ENCODE measurements at places on chromosomes 7 and 10. TPM values are rescaled to one million over a fixed set of nuclear protein-coding genes. Genes with fewer than 3 reads are reported as not detected.

DNA sequence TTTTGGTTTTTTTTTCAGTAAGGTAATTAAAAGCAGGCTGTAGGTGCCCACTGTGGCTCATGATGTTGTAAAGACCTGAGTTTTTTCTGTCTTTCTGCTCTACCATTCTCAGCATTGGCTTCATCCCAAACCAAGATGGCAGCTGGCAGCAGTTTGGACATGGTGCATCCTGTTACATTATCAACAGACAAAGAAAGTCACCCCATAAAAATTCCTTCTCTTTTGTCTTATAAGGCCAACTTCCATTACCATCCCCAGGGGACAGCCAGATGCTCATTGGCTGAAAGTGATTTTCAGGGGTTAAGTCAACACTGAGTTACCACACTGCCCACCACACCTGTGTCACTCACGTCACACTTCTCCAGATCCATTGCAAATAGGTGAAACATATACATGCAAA lies 558.4 kb downstream of the SDK1 start:
- DNase-seq: no peak

GRCh38 chr10:69874449-69874848 lies 72.7 kb downstream of the COL13A1 start:
- DNase-seq: no peak

RARRES2 gene
- total RNA-seq: 4.9 TPM

GIMAP2 gene
- 1.9 TPM for total RNA-seq

DYNC1I1 gene
- total RNA-seq: 3.1 TPM
